ENCODE measurements at places on chromosomes 1 and 21.

DNA sequence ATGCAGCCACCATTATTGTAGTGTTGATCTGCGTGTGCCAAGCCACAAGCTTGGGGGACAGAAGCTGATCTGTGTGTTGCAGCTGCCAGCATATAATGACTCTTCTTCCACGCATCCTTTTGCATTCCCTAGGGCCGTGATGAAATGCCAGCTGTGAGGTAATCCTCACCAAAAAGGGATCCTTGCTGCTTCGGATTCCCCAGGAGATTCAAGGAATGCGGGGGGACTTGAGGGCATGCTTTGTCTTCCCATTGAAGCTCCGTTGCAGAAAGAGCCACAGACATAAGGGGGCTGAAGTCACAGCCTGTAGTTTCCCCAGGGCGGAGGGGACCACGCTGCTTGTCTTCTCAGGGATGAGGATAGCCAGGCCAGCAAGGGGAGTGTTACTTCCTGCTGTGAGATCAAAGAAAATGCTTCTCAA is 281.6 kb upstream of the FMN2 start:
- DNase-seq: no peak

DNA sequence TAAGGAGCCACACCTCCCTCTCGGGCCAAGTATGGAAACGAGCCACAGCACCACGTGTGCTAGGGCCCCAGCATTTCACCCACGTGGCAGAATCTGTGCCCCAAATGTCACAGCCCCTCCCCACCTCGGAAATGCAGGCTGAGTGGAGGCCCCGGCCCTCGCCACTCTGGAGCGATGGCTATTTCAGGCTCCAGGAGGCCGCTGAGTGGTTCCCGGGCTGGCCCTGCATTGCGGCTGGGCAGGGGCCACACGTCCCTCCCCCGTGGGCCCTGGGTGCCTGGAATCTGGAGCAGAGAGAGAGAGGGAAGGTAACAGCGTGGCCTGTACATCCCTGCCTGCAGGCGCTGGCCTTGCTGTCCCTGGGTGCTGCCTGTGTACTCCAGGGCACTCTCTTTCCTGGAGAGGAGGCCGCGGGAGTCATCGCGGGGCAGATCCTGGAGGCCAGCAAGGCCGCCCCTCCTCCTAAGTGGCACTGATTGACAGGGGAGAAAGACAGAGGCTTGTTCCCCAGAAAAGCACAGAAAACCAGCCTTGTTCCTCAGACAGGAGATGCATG is 68.0 kb upstream of the TRAPPC10 start:
- no peak for DNase-seq

DNA sequence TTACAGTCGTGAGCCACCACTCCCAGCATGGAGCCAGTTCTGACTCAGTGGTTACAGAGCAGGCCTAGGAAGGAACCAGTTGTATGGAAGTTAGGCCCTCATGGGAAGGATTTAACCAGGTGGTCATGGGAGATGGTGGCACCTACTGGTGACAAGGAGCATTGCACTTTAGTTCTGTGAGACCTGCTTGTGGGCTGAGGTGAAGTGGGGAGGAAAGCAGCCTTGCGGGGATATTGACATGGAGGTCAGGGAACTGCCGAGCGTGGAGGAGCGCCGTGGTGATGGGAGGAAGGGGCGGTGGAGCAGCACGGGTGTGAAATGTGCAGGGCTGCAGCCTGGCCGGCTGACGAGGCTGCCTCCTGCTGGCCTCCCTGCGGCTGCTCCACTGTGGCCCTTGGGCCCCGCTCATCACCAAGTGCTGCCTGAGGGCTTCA is 100.4 kb downstream of the GALNT2 start:
- DNase-seq: no peak

DNA sequence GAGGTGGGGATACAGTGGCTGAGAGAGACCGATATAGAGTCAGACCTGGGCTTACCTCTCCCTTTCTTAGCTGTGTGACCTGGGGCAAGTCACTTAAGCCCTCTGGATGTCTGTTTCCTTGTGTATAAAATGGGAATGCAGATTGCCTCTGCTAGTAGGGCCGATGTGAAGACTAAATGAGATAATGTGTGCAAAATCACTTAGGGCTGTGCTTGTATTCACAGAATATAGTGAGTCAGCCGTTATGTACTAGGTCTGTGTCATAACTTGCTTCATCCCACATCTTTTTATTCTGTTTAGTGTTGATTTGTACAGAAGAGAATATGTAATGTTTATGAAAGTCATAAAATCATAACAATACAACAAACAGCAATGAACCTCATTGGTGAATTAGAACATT is 56.0 kb downstream of the PTPRU start:
- DNase-seq: no peak

DNA sequence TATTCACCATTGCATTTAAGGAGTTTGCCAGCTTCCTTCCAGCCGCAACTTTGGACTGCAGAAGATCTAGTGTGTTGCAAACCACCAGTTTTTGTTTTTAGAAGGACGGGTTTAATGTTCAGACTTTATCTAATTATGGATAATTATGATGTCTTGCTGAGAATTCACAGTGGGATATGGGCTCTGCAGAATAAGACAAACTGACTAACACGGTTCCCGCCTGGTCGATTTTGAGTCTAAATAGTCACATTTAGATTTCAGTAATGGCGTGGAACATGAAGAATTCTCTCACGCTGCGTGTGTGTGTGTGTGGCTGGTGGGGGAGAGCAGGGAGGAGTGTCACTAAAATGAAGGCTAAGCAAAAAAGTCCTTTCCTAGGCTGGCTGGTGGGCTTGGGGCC is 48.5 kb upstream of the DMRTB1 start:
- DNase-seq: no peak

GRCh38 chr1:233610628-233611027 is 3.3 kb upstream of the KCNK1 start:
- DNase-seq: no peak

DNA sequence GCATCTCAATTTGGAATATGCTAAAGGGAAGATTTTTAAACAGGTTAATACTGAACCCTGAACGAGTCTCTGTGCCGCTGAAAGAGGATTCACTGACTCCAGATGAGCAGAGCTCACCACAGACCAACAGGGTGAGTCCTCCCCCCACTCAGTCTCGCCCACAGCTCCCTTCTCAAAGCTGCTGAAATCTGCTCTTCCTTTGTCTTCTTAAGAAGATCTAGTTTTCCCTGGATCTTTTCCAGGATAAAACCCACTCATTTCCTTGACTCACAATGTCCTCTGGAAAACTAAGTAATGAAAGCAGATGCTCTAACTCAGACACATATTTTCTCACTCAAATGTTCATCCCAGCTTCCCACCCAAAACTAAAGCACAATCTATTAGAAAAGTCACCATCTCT is 447.0 kb upstream of the PKN2 start:
- no peak for DNase-seq

All from left kidney (tissue), 8 donors.